ENCODE measurements at places on chromosomes 7 and 10.

DNA sequence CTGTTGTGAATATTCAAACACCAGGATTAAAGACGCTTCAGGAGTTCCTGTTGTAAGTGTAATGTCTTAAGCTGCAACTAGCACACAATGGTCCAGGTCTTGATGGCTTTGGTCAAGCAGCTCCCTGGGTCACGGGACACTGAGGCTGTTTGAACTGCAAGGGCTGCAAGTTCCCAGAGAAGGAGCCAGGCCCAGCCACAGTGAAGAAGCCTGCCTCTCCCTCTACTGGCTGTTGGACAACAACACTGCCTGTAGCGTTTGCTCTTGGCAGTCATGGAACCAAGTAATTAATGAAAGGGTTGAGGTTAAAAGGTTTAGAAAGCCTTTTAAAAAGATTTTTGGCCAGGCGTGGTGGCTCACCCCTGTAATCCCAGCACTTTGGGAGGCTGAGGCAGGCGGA lies 31.9 kb upstream of the GUSB start:
- no peak for DNase-seq

DNA sequence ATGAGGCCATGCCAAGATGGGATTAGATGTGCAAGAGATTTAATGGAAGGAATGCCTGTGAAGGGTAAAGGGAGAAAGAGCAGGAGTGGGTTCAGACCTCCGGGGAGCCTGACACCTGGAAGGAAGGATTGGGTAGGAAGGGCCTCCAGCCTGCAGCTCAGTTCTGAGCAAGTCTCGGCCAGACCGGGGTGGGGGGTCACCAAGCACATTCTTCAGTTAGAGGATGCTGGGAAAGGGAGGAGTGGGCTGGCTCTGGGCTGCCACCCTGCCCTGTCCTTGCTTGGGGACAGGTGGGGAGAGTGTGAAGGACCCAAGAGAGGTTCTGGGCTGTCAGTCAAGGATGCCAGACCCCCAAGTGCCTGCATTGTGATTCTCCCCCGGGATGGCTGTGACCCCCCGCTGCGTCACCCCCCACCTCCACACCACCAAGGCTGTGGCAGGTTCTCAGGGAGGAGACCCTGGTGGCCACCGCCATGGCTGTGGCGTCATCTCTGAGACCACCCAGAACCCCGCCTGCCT lies 16.5 kb upstream of the PRKAG2 start:
- DNase-seq, result no peak

DNA sequence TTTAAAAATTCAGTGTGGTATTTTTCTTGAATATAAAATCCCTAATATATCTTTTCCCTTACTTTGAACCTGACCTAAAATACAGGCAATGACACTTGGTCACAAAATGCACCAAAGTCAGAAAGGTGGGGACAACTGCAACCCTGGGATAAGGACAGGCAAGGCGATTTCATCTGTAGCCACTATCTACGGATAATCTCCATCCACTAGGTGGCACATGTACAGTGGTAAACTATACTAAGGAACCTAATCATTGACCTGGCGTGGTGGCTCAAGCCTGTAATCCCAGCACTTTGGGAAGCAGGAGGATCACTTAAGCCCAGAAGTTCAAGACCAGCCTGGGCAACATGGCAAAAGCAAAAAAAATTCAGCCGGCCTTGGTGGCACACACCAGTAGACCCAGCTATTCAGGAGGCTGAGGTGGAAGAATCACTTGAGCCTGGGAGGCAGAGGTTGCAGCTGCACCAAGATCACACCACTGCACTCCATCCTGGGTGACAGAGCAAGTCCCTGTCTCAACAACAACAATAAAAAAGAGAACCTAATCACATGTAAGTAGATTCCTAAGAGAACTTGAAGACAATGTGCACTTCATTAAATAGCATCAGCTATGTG lies 98.9 kb downstream of the KMT2C start:
- DNase-seq, result no peak

DNA sequence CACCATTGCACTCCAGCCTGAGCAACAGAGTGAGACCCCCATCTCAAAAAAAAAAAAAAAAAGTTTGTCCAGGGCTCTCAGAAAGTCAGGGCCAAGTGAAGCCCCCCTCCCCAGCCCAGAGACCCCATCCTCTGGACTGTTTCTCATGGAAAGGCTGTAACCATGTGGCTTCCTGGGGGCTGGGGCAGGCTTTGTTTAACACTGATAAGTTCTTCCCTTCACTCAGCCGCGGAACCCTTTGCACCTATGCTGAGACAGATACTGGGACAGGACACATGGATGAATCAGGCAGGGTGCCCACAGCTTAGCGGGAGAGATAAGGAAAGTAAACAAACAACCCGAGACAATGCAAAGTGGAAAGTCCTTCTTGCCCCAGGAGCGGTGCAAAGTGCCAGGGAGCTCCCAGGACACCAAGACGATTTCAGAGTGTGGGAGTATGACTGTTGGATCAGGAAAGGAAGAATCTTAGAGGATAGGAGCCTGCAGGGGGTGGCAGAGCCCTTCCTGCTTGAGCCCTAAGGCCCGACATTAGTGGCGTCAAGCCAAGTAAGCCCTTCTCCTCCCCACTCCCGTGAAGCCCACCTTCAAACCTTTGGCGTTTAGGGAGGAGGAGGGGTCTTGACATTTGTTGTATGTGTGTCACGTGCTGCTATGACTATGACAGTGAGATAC lies 11.6 kb downstream of the MLXIPL start:
- no peak for DNase-seq

GRCh38 chr10:48496831-48497779 lies 107.8 kb downstream of the ARHGAP22 start:
- DNase-seq, result peak; percentile 9

- DNase-seq, result peak; percentile 53
Measured at GRCh38 chr10:71748671-71749191, 24.6 kb downstream of the VSIR start.

Data from activated B cell treated with CpG ODN at 0.5 μM for 24 hours (primary cell).